Stimulated activated CD8-positive, alpha-beta memory T cell treated with anti-CD3 and anti-CD28 coated beads, Interleukin-2, amount 100 ng/mL, for 1 hour (primary cell): ENCODE measurements at places on chromosomes 2 and 18.

DNA sequence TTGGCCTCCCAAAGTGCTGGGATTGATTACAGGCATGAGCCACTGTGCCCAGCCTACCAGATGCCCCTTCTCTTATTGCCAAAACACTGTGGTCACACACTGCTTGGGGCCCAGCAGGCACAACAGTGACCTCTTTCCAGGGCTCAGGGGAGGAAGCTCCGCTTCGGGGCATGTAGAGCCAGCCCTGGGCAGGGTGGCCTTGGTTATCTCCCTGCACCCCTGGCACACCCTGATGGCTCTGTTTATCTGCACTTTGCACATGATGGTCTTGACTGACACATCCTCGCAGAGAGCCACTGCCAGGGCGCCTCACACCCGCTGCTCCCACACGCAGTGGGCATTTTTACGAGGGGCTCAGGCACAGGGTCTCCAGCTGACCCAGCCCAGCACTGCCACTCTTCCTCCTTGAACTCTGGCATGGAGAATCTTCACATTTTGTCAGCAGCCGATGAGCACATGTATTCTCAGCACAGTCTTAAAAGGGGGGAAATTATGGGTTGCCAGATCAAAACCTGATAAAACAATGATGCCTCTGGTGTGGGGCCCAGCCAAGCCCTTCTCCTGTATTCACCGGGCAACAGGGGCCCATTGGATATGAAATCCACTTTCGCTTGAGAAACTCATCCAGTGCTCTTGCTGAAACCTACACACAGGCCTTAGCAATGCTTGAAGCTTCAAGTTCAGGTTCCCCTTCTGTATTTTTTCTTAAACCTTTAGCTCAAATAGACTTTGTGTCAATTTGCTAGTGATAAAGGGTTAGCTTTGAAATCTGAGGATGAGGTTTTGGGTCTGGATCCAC lies 5.9 kb downstream of the GYPC start:
- no peak for DNase-seq

- DNase-seq, result no peak
These were observed 46.5 kb upstream of the NFU1 start for GRCh38 chr2:69483696-69484095.

DNA sequence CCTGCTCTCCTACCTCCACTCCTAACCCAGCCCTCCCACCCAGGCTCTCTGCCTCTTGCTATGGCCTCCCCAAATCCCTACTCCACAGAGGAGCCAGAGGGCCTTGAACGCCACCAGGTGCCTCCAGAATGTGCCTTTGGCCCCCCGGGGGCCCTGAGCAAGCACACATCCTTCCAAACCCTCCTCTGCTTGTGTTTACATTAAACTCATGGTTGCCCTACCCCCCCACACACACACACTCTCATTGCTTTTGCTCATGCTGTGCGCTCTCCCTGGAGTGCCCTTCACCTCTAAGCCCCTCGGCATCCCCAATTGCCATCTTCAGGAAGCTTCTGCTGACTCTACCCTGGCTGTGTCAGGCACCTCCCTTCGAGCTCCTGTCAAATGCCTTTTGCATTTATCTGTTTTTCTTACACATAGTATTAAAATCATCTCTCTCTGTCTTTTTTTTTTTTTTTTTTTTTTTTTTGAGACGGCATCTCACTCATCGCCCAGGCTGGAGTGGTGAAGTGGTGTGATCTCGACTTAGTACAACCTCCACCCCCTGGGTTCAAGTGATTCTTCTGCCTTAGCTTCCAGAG lies 16.3 kb upstream of the TET3 start:
- no peak for DNase-seq

- DNase-seq, result no peak
These were observed 186.7 kb downstream of the CAMKMT start for GRCh38 chr2:44548221-44549098.

GRCh38 chr2:200443916-200444315 lies 66.0 kb downstream of the KCTD18 start:
- DNase-seq, result no peak

GRCh38 chr2:31674446-31674845 lies 93.7 kb upstream of the SRD5A2 start:
- no peak for DNase-seq

GRCh38 chr18:6661692-6662415 lies 67.7 kb upstream of the ARHGAP28 start:
- DNase-seq, result no peak

DNA sequence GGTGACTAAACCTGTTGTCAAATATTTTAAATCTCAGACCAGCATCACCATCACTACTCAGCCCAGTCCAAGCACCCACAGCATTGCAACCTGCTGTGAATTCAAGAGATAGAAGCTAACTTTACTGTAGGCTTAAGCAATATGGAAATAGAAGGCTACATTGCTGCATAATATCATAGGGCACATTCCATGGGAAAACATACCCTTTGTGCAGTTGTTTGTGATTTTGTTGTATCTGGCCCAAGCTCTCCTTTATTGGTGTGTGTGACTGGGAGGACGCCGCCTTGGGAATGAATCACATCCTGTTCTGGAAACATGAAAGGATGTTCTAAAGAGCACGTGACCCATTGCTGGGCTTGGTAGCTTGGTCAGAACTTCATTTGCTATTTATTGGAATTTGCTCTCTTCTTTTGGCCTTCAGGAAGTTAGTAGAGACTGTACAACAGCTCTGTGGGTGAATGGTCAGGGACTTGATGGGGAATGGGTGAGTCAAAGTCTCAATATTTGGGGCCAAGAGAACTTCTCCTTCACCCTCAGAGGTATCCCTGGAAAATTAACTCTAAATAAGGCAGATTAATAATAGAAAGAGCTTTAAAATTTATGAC lies 106.8 kb upstream of the SERPINE2 start:
- no peak for DNase-seq
